WERI-Rb-1 (cell line): ENCODE measurements at places on chromosomes 7 and 10.

DNA sequence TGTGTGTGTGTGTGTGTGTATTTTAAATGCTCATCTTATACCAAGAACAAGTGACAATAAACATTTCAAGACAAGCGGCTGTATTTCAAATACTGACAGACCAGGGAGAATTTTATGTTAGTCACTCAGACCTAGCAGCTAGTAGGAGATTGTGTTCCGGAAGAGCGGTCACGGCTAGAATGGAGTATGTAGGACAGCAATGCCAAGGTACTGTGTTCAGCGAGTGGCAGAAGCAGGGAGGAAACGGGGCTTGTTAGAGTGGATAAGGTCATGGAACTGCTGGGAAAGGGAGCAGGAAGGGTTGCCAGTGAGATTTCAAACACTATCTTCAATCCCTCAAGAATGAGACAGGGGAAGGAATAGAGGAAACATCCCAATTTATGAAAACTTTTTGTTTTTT lies 260.5 kb upstream of the PITRM1 start:
- DNase-seq = no peak

DNA sequence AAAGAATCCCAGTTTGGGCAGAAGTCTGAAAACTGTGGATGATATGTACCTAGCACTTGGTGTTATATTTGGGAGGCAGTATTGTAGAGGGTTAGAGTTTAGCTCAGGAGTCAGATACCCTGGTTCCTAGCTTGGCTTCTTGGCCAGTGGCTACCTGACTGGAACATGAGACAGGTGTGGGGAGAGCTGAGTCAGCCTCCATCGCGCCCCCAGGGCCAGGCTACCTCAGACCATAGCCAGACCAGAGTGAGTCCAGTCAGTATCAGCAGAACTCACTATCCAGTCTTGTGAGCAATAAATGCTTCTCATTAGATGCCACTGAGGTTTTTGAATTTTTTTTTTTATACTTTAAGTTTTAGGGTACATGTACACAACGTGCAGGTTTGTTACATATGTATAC lies 26.0 kb downstream of the CYP3A5 start:
- no peak for DNase-seq

GRCh38 chr10:86579883-86580520 lies 58.4 kb upstream of the WAPL start:
- no peak for DNase-seq

GRCh38 chr10:33101392-33101787 lies 143.4 kb upstream of the ITGB1 start:
- DNase-seq = no peak

DNA sequence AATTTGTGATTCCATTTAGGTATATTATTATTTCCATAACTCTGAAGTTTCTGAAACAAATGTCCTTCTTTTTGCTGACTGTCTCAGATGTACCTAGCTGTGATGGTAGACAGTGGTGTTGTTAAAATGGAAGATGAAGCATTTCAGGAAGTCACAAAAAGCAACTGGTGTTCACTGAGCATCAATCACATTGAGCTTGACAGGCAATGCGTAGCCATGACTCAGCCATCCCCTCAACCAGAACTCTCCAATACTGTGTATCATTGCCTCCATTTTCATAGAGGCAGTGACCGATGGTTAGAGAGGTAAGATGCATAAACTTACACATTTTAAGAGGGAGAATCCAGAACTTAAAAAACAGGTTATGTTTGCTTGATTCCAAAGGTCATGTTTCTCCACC lies 434.0 kb downstream of the INHBA start:
- DNase-seq = no peak

- DNase-seq = no peak
Observed at GRCh38 chr10:73076360-73077183, 20.1 kb downstream of the P4HA1 start.

DNA sequence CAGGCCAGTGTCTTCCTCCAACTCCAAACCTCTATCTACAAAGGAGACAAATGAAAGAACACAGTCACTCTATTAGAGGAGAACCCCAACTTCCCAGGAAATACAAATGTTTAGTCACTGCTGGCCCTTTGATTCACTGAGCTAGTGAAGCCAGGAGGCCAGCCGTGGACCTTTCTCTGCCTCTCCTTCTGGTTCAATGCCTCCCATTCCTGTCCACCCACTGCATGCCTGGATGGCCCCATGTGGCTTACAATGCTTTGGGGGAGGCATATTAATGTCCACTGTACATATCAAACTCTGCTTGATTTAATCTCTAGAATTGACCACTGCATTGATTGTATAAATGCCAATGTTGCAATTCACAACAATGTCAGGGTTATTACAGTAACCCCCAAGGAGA lies 687.3 kb downstream of the KCNMA1 start:
- no peak for DNase-seq

GRCh38 chr10:133442191-133442966 lies 11.4 kb upstream of the SCART1 start:
- DNase-seq = no peak

DNA sequence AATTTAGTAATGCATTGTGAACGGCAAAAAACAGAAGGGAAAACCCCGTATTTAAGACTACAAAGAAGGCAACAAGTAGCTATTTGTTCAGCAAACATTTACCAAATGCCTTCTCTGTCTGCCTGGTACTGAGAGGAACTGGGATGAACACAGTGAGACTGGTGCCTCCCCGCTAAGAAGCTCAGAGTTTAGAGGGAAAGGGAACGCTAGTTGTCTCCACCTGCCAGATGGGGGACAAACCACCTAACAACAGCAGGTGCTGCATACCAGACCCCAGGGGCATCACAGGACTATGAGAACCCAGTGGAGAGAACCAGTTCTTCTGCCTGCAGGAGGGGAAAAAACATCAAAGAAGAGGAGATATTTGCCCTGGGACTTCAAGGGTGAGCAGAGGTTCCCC lies 147.1 kb downstream of the SLC25A13 start:
- no peak for DNase-seq

GRCh38 chr7:90402785-90403173 lies 482 bp upstream of the CLDN12 start:
- DNase-seq = no peak
